ENCODE measurements at places on chromosomes 2 and 18.

GRCh38 chr2:12222554-12222953 is 476.1 kb downstream of the LPIN1 start:
- DNase-seq, result no peak

DNA sequence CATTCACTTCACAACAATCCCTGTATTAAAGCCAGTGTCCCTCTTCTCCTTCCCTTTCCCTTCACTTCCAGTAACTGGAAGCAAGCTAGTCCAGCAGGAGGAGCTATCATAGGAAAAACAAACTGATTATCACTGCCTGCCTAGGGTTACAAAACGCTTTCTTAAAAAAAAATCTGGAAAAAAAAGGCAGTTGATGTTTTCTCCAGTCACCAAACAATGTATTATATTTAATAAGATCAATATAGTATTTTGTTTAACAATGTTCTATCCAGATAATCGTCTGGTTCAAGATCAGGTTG is 78.8 kb upstream of the ITGB6 start:
- no peak for DNase-seq

DNA sequence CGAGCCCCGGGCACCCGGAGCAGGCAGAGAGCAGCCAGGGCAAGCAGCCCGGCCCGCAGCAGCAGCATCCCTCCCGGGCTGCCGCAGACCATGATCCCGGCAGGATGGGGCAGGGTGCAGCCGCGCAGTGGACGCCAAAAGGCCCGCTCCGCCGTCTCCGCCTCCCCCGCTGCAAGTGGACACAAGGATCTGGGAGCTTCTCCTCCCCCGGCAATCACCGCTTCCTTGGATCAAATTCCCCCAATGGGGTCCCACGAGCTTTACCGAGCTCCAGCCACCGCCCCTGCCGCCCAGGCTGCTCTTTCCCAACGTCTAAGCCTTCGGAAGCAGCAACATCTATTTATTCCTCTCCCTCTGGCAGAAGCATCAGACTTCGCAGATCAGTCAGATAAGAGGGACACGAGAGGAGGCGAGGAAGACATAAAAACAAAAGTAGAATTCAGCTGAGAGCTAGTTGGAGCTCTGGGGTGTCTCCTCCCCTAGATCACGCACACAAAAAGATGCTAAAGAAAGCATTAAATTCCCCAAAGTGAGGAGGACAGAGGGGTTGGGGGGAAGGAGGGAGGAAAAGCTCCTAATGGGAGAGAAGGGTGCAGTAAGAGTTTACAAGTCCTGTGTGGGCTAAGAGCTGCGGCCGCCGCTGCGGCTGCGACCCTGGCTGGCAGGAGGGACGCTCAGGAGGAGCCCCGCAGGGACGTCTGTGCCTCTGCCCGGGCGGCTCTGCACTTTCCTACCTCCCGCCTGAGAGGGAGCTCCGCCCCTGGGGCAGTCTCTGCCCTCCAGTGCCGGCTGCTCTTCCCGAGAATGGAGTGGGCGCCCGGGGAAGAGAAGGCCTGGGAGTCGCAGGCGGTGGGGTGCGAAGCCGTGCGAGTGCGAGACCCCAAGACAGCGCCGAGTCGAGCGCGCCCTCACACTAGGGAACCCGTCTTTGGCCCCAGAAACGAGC is at the start of gene FRZB:
Gene FRZB (minus strand): TSS at position 177 of the 946 bp plus-strand sequence. CDS start 85 bp downstream, at position 92.
- no peak for DNase-seq

- DNase-seq, result no peak
Measured at GRCh38 chr18:49094979-49095632, 144.3 kb upstream of the SMAD7 start.

DNA sequence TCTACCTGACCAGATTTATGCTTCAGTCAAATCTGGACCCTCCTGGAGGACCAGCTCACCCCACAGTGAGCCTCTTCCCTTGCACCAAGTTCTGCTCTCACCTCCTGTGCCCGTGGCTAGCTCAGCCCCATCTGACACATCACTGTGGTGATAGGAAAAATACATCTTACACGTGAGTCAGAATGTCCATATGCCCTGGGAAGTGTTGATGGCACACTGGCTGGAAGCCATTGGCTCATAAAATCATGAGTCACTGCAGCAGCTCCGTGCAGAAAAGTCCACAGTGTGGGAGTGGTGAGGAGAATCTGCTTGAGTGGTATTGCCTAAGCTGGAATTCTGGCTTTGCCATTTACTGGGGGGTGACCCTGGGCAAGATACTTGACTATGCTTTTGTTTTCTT is 42.6 kb upstream of the RAPGEF4 start:
- DNase-seq, result no peak

DNA sequence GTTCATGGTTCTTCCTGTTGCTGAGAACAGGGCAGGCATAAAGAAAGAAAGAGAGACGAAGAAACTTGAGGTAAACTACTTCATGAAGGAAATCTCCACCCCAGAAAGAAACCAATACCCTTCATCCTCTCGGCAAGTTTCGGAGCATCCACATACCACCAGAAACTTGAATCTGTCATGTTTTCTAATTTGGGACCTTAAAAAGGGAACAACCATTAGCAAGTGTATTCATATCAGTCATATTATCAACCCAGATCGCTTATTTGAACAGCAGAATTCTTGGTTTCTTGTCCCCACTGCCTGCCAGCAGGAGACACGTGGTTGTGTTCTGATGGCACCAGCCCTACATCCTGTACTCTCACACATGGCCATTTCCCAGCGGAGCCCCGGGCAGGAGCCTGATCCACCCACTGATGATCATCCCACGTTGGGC is 53.2 kb upstream of the FZD7 start:
- no peak for DNase-seq

DNA sequence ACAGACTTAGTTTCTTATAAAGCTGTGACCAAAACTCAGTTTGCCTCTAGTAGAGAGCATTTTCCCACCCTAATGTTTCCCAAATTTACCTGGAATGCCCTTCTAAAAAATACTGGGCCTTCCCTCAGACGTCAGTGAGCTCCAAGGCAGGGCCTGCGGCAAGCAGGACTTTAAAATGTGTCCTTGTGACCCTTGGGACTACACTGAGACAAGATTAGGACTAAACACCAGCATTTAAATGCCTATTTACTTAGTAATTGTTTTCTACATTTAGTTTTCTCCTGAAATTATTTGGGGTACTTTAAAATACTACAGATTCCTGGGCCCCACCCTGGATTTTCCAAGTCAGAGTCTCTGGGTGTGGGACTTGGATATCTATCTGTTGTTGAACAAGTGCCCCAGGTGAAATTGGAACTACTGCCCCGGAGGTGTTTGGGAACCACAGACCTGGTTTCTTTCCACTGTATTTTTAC is 14.3 kb downstream of the GATA6 start:
- DNase-seq, result no peak

GRCh38 chr2:30990671-30991070 is 147.6 kb downstream of the GALNT14 start:
- no peak for DNase-seq

- no peak for DNase-seq
Measured at GRCh38 chr2:240814946-240815760, 4.9 kb downstream of the KIF1A start.

GRCh38 chr2:48258481-48259149 is 271.3 kb upstream of the STON1 start:
- DNase-seq, result no peak

DNA sequence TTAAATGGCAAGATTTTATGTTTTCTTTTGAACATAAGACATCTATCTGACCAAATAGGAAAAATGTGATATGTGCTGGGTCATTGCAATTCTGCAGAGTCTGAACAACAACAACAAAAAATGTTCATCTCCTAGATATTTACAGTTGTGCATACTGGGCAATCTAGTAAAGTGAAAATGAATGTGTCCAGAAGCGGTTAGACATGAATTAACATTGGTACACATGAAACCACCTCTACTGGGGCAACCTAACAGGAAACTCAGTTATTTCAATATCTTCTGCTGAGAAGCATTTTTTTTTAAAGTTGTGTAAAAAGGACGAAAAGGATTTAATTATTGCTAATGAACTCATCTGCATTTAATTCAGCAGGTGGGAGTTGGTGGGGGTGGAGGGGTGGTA is 76.9 kb downstream of the DHRS9 start:
- no peak for DNase-seq

- DNase-seq, result no peak
Measured at GRCh38 chr2:127163921-127164320, 56.2 kb downstream of the CYP27C1 start.

GRCh38 chr18:55779691-55780585 is 191.9 kb upstream of the TCF4 start:
- DNase-seq, result no peak

DNA sequence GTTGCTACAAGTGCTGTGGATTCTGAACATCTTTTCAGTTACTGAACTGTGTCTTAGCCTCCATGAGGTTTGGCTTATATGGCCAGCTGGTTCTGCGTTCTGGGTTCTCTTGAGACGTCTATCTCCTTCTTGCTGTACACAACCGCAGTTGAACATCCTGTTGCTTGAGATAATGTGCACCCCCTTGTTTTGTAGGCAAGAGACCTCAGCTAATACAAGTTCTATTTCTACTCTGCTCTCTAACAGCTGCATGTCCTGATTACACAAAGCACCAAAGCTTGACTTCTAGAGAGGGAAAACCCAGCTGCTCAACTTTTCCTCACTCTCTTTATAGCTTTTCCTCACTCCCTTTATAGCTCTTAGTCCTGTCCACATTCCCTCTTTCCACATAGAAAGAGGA is 176.0 kb downstream of the LTBP1 start:
- DNase-seq, result no peak

DNA sequence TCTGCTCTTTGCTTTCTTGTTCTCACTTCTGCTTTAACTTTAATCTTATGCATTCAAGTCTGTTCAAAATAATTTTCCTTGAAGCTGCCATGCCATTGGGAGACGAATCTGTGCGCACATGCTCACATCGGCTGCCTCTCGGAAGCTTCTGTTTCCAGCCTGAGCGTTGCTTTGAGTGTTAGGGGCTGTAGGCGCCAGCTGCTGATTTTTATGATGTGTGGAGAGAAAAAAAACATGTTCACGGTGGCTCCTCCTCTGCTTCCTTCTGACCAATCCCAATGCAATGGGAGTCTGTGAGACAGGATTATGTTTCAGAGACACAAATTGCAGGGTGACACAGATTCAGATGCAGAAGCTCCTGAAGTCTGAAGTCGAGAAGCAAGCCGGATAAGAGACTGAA is at the start of gene MC4R:
Gene MC4R (minus strand): TSS at position 180 of the 400 bp plus-strand sequence. CDS start 426 bp downstream, outside the sequence.
- no peak for DNase-seq

DNA sequence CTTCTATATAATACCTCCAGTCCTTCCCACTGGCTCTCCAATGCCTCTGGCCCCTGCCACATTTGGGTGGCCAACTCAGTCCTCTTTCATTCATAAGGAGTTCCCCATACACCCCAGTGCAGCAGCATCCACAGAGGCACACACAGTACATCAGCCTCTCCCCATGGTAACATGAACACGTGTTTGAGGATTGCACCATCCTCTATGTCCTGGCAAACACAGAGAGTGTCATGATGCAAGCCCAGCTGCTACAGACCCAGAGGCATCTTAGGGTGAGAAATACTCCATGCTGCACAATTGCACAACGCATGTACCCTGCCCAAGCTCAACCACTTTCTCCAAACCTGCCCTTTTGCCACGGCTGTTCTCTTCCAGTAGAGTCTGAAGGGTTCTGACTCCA is 11.5 kb downstream of the IGFBP5 start:
- DNase-seq, result no peak

DNA sequence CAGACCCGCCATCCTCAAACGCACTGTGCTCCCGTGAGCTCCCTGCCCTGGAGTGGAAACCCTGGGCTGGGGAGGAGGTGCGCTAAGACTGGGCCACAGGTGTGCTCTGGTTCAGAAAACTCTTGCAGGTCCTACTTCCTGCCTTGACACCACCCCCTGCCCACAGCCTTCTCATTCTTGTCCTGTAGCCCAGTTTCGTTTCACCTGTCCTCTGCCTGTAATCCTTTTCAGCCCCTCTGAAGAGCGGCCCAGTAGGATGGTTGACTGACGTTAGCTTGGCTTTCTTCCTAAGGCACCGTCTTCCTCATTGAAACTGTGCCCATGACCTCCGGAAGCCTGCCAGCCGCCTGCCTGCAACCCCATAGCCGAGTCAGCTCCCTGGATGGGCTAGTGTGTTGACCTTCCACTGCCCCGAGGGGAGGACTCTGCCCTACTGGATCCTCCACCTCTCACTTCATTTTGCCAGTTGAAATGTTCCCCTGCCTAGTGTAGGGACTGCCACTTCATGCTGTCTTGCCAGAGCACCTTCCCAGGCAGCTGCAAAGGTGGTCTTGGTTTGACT is 116.9 kb downstream of the AGAP1 start:
- no peak for DNase-seq

DNA sequence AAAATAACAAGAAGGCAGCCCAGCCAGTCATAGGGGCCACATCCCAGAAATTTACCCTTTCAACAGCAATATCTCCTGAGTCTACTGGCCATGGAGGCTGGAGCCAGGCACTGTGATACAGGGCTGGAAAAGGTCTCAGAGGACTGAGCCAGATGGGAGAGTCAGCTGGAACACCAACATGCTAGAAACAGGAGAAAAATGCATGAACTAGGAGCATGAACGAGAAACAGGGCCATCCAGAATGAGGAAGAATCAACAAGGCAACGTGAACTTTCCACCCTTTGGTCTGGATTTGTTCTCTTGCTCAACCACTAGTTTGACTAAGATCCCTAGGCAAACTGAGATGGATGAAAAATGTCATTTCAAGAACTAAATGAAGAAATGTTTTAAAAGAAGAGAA is 13.1 kb downstream of the PID1 start:
- no peak for DNase-seq

DNA sequence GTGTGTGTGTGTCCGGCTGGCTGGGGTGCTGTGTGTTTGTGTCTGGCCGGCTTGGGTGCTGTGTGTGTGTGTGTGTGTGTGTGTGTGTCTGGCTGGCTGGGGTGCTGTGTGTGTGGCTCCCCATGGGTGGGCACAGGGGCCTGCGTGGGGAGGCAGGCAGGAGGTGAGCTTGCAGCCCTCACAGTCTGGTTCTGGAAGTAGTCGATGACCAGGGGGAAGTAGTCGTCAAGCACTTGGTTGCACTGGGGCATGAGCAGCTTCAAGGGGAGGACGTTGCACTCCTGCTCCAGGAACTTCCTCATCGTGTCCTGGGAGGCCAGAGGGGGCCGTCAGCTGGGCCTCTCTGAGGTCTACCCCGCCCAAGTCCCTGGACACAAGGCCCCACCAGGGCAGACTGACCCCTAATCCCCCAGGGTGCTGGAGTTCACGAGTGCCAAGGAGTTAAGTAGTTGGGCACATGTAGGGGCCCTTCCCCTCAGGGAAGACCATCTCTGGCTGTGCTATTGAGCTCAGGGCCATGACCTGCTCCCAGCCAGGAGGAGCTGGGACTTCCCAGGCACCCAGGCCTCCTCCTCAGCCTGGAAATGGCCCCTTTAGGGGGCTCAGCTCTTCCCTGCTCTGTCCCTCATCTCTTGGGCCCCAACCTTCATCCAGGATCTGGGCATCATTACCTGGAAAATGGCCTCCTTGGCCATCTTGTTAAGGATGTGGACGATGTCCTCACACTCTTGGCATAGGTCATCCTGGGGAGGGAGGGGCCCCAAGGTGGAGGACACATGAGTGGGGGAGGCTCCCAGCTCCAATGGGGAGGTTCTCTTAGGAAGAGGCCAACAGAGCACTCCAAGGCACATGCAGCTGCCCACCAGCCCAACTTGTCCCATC is 1.3 kb downstream of the SFTPB start:
- no peak for DNase-seq

GRCh38 chr2:73202156-73203054 is at the start of gene NOTO:
TSS of gene NOTO (plus strand) at chr2:73202574. CDS start at chr2:73202667, 93 bp downstream.
- no peak for DNase-seq

All from T-helper 2 cell (primary cell).